Stimulated activated CD8-positive, alpha-beta memory T cell treated with anti-CD3 and anti-CD28 coated beads, Interleukin-7, amount 100 ng/mL, for 4 hours (primary cell): ENCODE measurements at places on chromosomes 12 and 14.

DNA sequence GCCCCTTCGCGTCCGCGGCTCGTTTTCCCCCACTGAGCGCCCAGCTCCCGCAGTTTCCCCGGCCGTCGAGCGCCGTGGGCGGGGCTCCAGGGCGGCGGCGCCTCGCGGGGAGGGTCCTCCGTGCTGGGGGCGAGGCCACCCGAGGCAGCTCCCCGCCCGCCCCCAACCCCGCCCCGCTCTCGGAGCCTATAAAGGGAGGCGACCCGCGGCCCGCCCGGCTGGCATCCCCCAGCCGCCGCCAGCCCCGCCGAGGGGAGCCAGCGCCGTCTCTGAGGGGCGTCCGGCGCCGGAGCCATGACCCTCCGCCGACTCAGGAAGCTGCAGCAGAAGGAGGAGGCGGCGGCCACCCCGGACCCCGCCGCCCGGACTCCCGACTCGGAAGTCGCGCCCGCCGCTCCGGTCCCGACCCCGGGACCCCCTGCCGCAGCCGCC, at the start of gene TAMALIN:
TSS of gene TAMALIN (plus strand) at position 221 of the 432 bp plus-strand sequence. CDS start at position 295, 74 bp downstream.
- DNase-seq, result peak; percentile 80

DNA sequence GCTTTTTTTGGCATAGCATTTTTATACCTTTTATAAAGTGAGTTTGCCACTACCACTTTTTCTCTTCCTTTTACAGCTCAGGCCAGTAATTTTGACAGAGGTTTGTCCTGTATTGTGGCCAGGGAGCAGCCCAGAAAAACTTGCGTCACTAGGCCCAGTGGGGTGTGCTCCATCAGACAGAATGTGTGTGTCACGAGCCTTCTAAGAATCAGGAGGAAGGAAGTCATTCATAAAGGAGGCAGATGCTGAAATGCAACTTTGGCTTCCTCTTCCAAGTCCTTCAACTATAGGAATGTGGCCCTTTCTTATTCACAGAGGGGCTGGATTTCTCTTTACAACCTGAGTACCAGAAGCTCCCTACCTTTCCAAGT, 10.1 kb upstream of the RAB35 start:
- no peak for DNase-seq

- no peak for DNase-seq
These were observed 740.9 kb downstream of the GALC start for GRCh38 chr14:87252103-87252502.

GRCh38 chr12:79295572-79295971, 395.2 kb downstream of the PAWR start:
- DNase-seq, result no peak

DNA sequence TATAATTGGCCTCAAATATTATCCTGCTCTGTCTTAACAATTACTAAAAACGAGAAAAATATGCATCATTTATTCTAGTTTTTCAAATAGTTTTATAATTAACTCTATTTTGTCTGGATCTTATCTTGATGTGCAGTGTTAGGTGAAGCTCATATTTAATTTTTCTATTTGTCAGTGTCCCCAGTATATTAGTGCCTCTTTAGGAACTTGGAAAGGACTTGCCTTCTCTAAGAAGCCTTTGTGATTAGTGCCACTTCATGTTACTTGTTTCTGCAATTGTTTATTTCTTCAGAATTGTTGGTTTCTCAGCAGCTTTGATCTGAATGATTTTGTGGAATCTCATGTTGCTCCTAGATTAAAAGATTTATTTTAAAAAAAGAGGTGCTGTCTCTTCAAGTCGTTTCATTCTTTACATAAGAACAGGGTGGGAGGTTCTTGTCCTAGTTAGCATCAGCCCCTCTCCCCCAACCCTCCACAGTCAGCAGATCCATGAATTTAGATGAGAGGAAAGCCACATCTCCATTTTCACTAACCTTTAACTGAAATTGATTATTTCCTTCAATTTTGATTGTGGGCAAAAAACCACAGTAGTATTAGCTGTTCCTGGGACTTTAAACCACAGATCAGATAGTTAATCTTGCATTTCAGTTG, 434.4 kb downstream of the RAD51B start:
- no peak for DNase-seq

DNA sequence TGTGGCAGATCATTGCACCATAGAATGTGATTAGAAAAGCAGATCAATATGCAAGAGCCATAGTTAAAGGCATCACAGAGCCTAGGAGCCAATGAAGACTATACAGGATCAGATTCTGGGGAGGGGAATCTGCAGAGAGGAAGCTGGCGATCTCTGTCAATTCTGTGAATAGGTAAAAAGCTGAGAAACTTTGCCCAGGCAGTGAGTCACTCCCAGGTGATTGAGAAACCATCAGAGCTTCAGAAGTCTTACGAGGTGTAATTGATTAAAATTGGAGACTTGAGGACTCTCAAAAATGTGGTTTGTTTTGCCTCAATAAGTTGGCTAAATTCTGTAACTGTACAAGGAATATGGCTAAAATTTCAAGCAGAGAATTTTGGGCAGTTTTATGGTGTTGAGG, 41.7 kb upstream of the TSPAN11 start:
- no peak for DNase-seq

GRCh38 chr14:55274751-55275150, 3.5 kb downstream of the FBXO34 start:
- no peak for DNase-seq

- no peak for DNase-seq
These were observed 67.3 kb downstream of the DACT1 start for GRCh38 chr14:58705066-58705465.

DNA sequence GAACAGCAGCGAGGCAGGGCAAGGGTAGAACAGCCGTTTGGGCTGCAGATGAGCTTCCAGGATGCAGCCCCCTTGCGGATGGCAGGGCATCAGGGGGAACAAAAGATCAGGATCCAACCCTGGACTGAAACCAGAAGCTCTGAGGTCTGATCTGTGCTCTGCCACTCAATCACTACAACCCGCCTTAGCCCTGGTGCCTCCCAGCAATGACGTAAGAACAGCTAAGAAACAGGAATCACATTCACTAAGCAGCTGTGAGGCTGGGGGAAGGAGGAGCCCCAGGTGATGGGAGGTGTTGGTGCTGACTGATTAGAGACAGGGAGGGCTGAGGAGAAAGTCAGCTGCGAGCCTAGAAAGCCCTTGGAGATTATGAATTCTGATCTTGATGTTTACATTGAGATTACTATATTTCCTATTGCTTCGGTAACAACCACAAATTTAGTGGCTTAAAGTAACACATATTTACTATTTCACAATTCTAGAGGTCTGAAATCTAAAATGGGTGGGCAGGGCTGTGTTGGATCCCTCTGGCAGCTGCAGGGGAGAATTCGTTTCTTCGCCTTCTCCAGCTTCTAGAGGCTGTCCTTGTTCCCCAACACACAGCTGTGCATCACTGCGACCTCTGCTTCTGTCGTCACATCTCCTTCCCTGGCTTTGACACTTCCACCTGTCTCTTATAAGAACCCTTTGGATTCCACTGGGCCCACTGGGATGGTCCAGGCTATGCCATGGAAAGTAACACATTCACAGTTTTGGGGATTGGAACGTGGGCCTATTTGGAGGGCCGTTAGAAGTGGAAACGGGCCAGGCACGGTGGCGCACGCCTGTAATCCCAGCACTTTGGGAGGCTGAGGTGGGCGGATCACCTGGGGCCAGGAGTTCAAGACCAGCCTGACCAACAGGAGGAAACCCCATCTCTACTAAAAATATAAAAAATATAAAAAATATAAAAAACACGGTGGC, 6.1 kb upstream of the CD9 start:
- DNase-seq, result no peak

- no peak for DNase-seq
These were observed 96.0 kb upstream of the MAX start for GRCh38 chr14:65198346-65198745.

DNA sequence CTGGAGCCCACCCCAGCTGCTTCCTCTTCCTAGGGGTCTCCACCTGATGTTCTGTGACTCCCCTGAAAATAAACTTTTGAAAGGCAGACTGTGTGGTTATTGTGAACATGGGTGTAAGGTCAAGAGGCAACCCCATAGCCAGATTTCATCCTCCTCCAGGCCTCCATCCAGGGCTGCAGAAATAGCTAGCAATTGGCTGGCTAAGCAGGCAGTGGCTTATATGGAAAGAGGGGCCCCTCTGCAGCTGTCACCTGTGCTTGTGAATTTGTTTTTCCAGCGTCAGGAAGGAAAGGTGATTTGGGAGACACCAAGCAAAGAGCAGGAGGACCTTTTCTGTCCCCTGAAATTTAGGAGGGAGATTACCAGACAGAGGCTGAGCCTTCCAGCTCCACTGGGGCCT, 55.8 kb downstream of the ZFP36L1 start:
- DNase-seq, result no peak

- DNase-seq, result no peak
These were observed 3.7 kb upstream of the IGF1 start for GRCh38 chr12:102484017-102484416.

DNA sequence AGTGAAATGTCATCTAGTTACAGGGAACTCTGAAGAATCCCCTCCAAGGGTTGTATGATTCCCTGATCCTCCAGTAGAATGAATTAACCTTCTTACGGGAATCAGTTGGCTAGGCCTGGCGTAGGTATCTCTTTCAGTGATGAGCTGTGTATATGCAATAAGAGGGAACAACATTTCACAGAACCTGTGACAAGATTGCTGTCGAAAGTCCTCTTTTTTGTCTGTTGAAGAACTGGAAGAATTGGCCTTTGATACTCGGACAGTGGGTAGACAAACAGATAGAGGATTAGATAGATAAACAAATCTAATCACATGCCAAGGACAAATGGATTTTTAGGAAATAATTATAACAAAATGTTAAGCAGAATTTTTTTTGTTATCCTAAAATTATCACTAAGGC, 184.6 kb downstream of the MDGA2 start:
- no peak for DNase-seq

- DNase-seq, result no peak
These were observed 196.5 kb upstream of the PZP start for GRCh38 chr12:9404469-9405260.

GRCh38 chr12:69687390-69687789, 11.7 kb downstream of the BEST3 start:
- no peak for DNase-seq

GRCh38 chr14:22097586-22098292, 424.1 kb upstream of the OR4E1 start:
- DNase-seq, result no peak

GRCh38 chr14:71885301-71885700, 46.9 kb upstream of the RGS6 start:
- DNase-seq, result no peak

DNA sequence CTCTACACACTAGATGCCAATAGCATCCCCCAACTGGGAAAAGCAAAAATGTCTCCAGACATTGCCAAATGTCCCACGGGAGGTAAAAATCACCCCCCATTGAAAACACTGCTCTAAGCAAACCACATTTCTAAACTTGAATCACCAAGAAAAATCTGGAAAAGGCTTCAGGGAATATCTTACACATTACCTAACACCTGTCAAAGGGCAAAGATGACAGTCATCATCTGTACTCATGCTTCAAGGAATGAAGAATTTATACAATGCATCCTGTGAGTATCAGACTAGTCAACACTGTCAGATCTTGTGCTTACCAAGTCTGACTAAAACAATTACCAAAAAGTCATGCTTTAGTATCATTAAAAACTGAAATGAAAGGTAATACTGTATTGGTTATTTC, 161.6 kb upstream of the SOX5 start:
- DNase-seq, result no peak

- no peak for DNase-seq
These were observed 107.9 kb downstream of the BBS10 start for GRCh38 chr12:76240281-76240680.

- no peak for DNase-seq
These were observed 187.0 kb upstream of the ATP2B1 start for GRCh38 chr12:89895591-89895990.

DNA sequence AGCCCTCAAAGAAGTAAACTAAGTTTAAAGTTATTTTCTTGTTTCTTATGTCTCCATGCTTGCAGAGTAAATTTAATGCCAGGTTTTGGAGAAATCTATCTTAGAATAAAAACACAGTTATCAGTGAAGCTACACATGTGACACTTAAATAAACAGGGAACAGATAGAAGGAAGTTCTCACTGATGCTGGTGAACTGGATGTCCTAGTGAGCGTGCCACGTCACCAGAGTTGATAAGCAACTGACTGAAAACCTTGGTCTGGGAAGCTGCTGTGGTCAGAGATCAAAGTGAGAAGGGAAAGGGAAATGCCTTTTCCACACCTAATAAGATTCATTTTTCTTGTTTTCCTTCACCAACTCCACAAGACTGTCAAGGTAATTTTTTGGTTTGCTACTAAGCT, 74.8 kb upstream of the PCED1B start:
- no peak for DNase-seq

- DNase-seq, result no peak
These were observed 241.9 kb downstream of the SLC41A2 start for GRCh38 chr12:104716172-104716571.

DNA sequence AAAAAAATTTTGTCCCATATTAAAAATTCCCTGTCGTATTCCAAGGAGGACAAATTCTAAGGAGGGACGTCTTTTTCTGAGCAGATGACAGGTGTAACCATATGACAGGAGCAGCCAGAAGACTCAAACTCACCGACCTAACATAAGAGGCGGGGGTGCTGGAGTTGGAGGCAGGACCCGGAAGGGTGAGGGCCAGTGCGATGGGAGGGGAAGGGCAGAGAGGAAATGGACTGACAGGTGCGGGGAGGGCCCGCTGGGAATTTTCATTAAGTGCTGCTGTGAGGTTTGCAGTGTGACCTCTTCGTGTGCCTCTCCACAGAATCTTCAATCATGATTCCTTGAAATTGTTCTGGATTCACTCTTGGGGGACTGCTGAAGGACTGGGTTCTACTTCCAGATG, 189.4 kb downstream of the NTF3 start:
- no peak for DNase-seq

- DNase-seq, result no peak
These were observed 2.5 kb upstream of the LPAR5 start for GRCh38 chr12:6638305-6638704.

- no peak for DNase-seq
These were observed 197.9 kb upstream of the ALG10B start for GRCh38 chr12:38118632-38119031.

DNA sequence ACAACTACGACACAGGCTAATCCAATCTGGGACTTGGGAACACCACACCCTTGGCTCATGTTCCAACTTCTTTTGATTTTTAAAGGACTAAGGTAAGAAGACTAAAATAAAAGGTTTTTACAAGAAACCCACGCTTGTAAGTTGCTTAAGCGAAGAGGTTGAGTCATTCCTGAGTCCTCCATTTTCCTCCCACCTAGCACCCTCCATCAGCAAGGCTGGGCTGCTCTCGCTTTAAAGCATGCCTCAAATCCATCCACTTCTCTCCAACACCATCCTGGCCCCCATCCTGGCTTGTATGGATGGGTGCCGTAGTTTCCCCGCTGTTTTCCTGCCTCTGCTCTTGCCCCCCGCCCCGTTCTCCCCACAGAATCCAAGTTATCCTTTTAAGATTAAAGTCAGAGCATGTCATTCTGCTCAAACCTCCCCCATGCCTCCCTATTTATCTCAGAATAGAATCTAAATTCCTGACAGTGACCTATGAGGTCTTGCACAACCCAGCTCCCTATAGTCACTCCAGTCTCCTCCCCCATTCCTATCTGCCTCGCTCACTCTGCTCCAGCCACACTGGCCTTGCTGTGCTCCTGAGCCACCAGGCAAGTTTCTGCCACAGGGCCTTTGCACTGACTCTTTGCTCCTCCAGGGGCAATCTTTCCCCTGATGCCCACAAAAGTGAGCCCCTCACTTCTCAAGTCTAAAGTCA, 34.5 kb downstream of the SCARB1 start:
- DNase-seq, result no peak
